ENCODE measurements at places on chromosomes 3 and 15. TPM values are rescaled to one million over a fixed set of nuclear protein-coding genes. Genes with fewer than 3 reads are reported as not detected.

Gene EPHB3
- 15.7 TPM for total RNA-seq

Gene CYP8B1
- total RNA-seq = not detected

Gene OGG1
- total RNA-seq = 22.1 TPM

Gene SETMAR
- total RNA-seq = 4.9 TPM

Gene ZKSCAN7
- 0.83 TPM for total RNA-seq

Gene UBL7
- 89.6 TPM for total RNA-seq

Gene RAD51
- total RNA-seq = 22.5 TPM

Gene ANKRD34C
- not detected for total RNA-seq

Gene SPG21
- total RNA-seq = 88.3 TPM

Gene GOLGA6L4
- 1.8 TPM for total RNA-seq

Gene TMEM40
- total RNA-seq = 30.5 TPM

Gene PRC1
- total RNA-seq = 145 TPM

Gene GOLGA8J
- total RNA-seq = not detected

Gene B3GALNT1
- total RNA-seq = 17.3 TPM

Gene CSTA
- 16.8 TPM for total RNA-seq

Gene GXYLT2
- 2.9 TPM for total RNA-seq

Gene SMCO1
- not detected for total RNA-seq

Gene BNC1
- total RNA-seq = 0.83 TPM

Gene CCNB2
- total RNA-seq = 99.2 TPM

Gene KBTBD13
- not detected for total RNA-seq

Gene ZBTB20
- total RNA-seq = 26.5 TPM

Gene ASB14
- total RNA-seq = not detected

Gene DCLK3
- total RNA-seq = not detected

Gene GASK1A
- total RNA-seq = not detected

Gene KLF15
- 0.65 TPM for total RNA-seq

Gene CCR3
- 3.1 TPM for total RNA-seq

Gene OIP5
- 23.9 TPM for total RNA-seq

Gene ESYT3
- total RNA-seq = 6.4 TPM

Gene WDR93
- total RNA-seq = 1.8 TPM

Gene COPS2
- total RNA-seq = 71.8 TPM

Gene ARNT2
- total RNA-seq = 1.1 TPM

Gene ANKUB1
- not detected for total RNA-seq

Gene NANOGP8
- total RNA-seq = not detected

Gene FHIT
- total RNA-seq = 7.6 TPM

Gene GABRR3
- not detected for total RNA-seq

Gene GABRG3
- total RNA-seq = not detected

Gene STOML1
- total RNA-seq = 6.1 TPM
